ENCODE measurements at places on chromosomes 1 and 21.

GRCh38 chr1:95039360-95040031, 33.3 kb downstream of the ALG14 start:
- DNase-seq = no peak

GRCh38 chr1:23098463-23099170, 70.0 kb downstream of the LUZP1 start:
- DNase-seq = no peak

- no peak for DNase-seq
Measured at GRCh38 chr1:10434590-10434989, 4.4 kb downstream of the CENPS start.

- DNase-seq = no peak
Measured at GRCh38 chr1:108897865-108898720, 21.3 kb downstream of the GPSM2 start.

GRCh38 chr1:3672971-3673361, 20.6 kb downstream of the TP73 start:
- no peak for DNase-seq

- DNase-seq = no peak
Measured at GRCh38 chr1:168565825-168566224, 10.6 kb upstream of the XCL1 start.

DNA sequence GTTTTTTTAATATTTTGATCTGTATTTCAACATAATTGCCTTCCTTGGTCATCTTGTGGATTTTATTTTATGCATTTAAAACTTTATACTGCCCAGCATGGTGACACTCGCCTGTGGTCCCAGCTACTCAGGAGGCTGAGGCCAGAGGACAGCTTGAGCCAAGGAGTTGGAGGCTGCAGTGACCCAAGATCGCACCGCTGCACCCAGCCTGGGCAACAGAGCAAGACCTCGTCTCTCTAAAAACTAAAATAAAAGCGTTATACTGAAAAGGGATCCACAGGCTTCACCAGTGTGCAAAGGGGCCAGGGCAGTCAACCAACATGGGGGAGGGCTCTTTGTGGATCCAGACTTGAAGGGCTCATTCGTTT, 1.4 kb downstream of the NID1 start:
- DNase-seq = no peak

- no peak for DNase-seq
Measured at GRCh38 chr1:208071435-208072031, 160.6 kb upstream of the CD34 start.

DNA sequence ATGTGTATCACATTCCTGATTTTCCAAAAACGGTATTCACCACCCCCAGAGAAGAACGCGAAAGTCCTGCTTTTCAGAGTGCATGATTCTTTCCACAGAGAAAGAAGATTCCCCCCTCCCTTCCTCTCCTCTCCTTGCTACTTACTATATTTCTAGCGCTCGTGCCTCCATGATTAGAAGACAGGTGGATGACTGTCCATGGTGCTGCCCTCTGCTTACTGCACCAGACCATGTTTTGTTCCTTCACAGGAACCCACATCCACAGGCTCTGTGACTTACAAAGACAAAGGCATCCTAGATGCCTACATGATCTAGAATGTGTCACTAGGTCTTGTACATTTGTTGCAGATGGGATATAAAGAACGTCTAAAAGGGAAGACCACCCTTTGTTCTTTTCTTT, 49.1 kb upstream of the ZNF648 start:
- no peak for DNase-seq

DNA sequence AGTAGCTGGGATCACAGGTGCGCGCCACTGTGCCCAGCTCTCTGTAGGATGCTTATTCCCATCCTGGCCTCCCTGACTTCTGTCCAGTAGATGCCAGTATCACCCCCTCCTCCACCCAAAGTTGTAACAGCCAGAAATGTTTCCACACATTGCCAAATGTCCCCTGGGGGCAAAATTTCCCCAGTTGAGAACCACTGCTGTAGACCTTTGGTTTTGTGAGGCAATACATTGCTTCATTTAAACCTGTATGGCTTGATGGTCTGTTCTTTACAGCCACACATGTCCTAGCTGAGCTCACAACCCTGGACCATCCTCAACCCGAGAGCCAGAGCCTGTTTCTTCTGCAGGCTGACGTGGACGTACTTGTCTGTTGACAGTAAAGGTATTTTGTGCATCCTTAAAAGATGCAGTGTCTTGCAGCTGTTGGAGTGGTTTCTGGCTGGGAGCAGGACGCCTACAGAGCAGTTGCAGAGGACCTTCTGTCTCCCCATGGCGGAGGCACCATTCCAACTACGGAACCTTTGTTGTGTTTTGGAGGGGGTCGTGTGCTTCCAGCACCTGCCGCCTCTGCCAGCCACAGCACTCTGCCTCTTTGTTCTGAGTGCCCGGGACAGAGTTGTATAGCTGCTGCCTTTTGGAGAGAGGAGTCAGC, 26.6 kb downstream of the DOP1B start:
- DNase-seq = no peak

DNA sequence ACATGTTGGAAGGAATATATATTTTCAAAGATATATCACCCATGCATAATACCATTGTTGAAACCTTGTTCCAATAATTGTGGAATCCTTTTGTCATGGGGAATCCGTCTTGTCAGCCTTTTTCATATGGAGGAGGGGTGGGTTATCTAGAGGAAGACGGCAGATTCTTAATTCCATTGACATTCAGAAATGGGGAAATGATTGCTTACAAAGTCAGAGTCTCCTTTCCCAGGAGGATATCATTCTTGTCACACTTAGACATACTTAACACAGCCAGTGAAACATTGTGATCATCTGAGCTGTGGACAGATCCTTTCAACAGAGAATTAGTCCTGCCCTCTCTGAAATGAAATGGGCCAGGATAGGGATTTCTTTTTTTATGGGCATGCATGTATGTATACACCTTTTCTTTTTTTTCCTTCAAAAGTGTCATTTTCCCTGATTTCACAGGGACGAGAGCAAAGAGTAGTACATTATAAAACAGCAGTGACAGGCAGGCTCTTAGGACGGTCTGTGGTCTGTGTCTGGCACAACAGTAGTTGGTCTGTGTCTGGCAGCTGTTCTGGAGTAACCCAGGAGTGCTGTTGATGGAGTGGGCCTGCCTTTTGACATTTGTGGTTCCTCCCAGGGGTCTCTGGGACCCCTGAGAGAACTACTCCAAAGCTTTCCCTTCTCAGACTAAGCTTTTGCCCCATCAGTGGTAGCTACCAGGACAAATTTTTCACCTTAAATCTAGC, 50.1 kb downstream of the VPS13D start:
- DNase-seq = no peak
